ENCODE measurements at places on chromosomes 16 and 17. TPM values are rescaled to one million over a fixed set of nuclear protein-coding genes. Genes with fewer than 3 reads are reported as not detected.

The HS3ST3B1 gene
- 5.3 TPM for total RNA-seq

The TMEM106A gene
- total RNA-seq = 5.0 TPM

The ARHGAP44 gene
- total RNA-seq = 5.7 TPM

The TPSD1 gene
- 1.3 TPM for total RNA-seq

The IL21R gene
- total RNA-seq = 0.39 TPM

The MPV17L gene
- total RNA-seq = 3.9 TPM

The KRTAP3-2 gene
- 2.3 TPM for total RNA-seq

The BRCA1 gene
- 21.5 TPM for total RNA-seq

The HBZ gene
- total RNA-seq = 8.4 TPM

The ATXN7L3 gene
- 26.2 TPM for total RNA-seq

The CD300LF gene
- 0.49 TPM for total RNA-seq

The GFOD2 gene
- total RNA-seq = 14.1 TPM

The MED1 gene
- 22.1 TPM for total RNA-seq

The ZG16 gene
- total RNA-seq = not detected

The PSMD3 gene
- 49.5 TPM for total RNA-seq

The SEPTIN12 gene
- not detected for total RNA-seq

The EFNB3 gene
- 3.9 TPM for total RNA-seq

The CFAP119 gene
- 0.79 TPM for total RNA-seq

The RNF222 gene
- 3.3 TPM for total RNA-seq

The HSF4 gene
- total RNA-seq = 14.3 TPM

The CD300A gene
- total RNA-seq = 6.0 TPM

The G6PC1 gene
- total RNA-seq = not detected

The MAPT gene
- total RNA-seq = 4.8 TPM

The TBC1D3H gene
- total RNA-seq = not detected

The DNAH3 gene
- total RNA-seq = 0.10 TPM

The SLC38A8 gene
- total RNA-seq = not detected

The CCDC200 gene
- total RNA-seq = not detected

The BFAR gene
- total RNA-seq = 37.9 TPM

The FOXF1 gene
- total RNA-seq = not detected

The NOXO1 gene
- 0.39 TPM for total RNA-seq

The C16orf92 gene
- not detected for total RNA-seq

The NPIPA5 gene
- not detected for total RNA-seq

The VASN gene
- total RNA-seq = 20.6 TPM

The FN3K gene
- total RNA-seq = 8.1 TPM

The CANT1 gene
- 17.9 TPM for total RNA-seq

The NTN1 gene
- total RNA-seq = 15.9 TPM

The RARA gene
- total RNA-seq = 19.4 TPM

The CTDNEP1 gene
- total RNA-seq = 44.1 TPM

The CHST5 gene
- 0.10 TPM for total RNA-seq

The DHRS11 gene
- total RNA-seq = 5.7 TPM

The FCSK gene
- total RNA-seq = 8.7 TPM

The KRT17 gene
- total RNA-seq = 1,205 TPM

The KCNH4 gene
- total RNA-seq = not detected

The KRT33A gene
- total RNA-seq = 22.0 TPM
